ENCODE measurements at places on chromosomes 11 and 22.

GRCh38 chr11:19814421-19814820 lies 101.8 kb downstream of the NAV2 start:
- DNase-seq: no peak

DNA sequence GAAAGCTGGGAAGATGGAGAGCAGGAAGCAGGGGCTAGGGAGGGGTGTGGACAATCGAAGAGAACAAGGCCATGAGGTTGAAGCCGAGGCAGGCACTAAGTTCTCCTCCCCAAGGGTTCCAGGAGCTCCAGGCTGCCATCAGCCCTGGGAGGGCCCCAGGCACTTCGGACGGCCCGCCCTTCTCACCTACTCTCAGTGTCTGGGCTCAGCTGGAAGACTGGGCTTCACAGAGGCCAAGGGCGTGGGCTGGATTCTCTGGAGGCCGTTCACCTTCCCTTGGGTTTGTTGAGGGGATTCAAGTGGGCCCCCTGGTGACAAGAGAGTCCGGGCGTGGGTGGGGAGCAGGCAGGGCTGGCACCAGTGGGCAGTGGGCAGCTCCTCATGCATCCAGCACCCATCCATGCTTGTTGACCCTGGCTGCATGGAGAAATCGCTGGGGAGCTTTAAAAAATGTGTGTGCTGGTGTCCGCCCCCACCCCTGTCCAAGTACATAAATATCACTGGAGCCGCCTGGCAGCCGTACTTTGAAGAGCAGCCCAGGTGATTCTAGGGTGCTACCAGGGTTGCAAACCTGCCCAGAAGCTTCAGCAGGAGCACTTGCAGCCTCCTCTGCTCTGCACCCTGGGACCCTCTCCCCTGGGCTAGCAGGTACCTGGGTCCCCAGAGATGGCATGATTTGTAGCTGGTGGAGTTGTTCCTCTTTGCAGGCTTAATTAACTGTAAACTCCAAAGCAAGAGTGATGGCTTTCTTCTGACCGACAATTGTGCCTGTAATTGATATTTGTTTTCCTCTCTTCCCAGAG lies 74.3 kb downstream of the RTL6 start:
- DNase-seq: no peak

DNA sequence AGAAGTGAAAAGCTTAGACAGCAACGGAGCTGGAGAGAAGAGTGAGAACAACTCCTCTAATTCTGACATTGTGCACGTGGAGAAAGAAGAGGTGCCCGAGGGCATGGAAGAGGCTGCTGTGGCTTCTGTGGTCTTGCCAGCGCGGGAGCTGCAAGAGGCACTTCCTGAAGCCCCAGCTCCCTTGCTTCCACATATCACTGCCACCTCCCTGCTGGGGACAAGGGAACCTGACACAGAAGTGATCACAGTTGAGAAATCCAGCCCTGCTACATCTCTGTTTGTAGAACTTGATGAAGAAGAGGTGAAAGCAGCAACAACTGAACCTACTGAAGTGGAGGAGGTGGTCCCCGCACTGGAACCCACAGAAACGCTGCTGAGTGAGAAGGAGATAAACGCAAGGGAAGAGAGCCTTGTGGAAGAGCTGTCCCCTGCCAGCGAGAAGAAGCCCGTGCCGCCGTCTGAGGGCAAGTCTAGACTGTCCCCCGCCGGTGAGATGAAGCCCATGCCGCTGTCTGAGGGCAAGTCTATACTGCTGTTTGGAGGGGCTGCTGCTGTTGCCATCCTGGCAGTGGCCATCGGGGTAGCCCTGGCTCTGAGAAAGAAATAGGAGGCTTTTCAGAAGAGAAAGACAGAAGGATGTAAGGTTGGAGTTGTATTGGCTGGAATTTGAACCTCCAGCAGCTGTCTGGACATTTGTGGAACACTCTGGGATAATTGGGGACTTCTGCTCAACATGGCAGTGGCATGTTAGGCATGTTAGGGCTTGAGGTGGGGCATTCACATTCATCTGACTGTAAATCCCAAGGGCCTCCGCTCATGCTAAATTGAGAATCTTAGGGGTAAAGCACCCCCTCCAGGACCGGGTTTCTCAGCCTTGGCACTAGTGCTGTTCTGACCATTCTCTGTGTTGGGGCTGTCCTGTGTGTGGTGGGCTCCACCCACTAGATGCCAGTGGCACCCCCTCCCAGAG lies 47.1 kb downstream of the BID start:
- no peak for DNase-seq

DNA sequence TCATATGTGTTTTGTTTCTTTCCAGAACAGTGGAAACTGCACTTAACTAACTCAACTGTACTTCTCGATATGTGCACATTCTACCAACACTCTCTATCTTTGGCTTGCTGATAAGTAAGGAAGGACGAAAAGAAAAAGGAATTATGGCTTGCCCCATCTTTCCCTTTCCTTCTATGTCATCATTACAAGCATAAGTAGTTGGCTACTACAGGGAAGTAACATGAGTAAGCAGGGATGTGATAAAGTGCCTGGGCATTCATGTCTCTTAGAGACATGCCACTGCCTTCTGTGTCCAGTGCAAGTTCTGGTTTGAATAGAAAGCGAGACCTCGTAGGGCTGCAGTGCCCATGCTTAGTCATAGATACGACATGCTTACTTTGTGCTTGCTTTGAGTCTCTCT lies 342.5 kb downstream of the ETS1 start:
- peak; percentile 13 for DNase-seq

DNA sequence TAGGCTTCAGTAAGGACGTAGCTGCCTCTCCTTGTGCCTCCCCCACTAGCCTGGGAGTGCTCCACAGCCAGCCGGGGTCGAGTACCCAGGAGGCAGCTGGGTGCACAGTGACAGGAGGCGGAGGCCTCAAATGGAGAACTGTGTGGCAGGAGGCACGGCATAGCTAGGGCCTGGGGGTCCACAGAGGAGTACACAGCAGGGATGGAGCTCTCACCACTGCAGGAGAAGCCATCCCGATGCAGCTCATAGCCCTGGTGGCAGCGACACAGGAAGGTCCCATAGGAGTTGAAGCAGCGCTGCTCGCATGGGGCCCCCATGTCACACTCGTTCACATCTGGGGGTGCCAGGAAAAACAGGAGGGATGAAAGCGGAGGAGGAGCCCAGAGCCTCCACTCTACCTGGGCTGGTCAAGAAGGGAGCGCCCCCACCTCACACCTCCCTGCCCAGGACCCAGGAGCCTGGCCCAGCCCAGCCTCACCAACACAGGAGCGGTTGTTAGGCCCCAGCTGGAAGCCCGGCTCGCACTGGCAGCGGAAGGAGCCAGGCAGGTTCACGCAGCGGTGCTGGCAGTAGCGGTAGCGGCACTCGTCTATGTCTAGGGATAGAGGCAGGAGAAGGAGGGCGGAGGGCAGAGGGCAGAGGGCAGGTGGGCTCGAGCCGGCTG lies 2.8 kb downstream of the EFEMP2 start:
- no peak for DNase-seq

GRCh38 chr11:11186249-11186648 lies 166.8 kb downstream of the CSNK2A3 start:
- DNase-seq: no peak

DNA sequence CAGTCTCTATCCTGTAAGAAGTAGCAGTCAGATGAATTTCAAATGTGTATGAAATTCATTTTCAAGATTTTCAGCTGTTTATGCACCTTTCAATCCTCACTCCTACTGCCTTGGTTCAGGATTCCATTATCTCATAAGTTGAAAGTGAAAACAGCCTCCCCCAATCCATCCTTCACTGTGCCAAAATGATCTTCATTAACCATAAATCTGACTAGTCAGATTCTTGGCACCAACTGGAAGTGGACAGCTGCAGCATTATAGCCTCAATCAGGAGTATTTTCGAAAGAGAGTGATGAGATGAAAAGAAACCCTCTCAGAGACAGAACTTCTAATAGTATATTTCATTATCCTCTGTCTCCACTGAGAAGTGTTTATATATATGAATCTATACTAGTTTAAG lies 365.3 kb upstream of the PDGFD start:
- DNase-seq: no peak

DNA sequence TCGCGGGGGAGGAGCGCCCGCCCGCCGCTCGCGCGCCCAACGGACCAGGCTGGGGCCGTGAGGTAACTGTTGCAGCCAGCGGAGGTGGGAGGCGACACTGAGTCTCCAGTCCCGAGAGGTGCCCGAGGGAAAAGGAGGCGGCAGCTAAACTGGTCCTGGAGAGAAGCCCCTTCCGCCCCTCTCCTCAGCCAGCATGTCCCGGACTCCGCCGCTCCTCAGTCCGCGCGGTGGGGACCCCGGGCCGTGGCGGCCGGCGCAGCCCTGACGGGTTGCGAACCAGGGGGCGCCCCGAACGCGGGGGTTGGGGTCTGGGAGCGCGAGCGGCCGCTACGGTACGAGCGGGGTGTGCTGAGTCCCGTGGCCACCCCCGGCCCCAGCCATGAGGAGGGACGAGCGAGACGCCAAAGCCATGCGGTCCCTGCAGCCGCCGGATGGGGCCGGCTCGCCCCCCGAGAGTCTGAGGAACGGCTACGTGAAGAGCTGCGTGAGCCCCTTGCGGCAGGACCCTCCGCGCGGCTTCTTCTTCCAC lies at the start of gene PDE3B:
Gene PDE3B (plus strand): TSS at position 108 of the 529 bp plus-strand sequence. CDS start 272 bp downstream, at position 380.
- peak; percentile 38 for DNase-seq

GRCh38 chr11:10450462-10451425 lies 4.3 kb upstream of the AMPD3 start:
- peak; percentile 31 for DNase-seq

DNA sequence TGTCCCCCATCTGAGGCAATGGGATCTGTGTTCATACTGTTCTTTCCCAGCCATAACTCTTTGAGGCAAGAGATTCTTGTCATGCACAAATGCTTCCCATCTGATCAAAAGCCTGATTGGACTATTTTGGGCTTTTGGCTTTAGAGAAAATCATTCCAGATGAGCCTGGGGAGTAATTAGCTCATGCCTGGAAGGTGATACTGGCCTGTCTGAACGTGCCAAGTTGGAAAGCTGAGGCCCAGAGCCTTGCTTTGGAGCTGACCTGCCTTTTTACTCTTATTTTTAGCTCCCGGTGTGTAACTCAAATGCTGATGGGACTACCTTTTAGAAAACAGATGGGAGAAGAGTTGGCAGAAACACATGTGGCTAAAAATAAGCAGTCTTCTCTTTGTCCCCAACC lies 105.0 kb downstream of the DBX1 start:
- DNase-seq: no peak

GRCh38 chr22:32699686-32700085 lies 101.8 kb upstream of the TIMP3 start:
- no peak for DNase-seq

GRCh38 chr11:31240340-31240904 lies 129.1 kb downstream of the DCDC1 start:
- no peak for DNase-seq

DNA sequence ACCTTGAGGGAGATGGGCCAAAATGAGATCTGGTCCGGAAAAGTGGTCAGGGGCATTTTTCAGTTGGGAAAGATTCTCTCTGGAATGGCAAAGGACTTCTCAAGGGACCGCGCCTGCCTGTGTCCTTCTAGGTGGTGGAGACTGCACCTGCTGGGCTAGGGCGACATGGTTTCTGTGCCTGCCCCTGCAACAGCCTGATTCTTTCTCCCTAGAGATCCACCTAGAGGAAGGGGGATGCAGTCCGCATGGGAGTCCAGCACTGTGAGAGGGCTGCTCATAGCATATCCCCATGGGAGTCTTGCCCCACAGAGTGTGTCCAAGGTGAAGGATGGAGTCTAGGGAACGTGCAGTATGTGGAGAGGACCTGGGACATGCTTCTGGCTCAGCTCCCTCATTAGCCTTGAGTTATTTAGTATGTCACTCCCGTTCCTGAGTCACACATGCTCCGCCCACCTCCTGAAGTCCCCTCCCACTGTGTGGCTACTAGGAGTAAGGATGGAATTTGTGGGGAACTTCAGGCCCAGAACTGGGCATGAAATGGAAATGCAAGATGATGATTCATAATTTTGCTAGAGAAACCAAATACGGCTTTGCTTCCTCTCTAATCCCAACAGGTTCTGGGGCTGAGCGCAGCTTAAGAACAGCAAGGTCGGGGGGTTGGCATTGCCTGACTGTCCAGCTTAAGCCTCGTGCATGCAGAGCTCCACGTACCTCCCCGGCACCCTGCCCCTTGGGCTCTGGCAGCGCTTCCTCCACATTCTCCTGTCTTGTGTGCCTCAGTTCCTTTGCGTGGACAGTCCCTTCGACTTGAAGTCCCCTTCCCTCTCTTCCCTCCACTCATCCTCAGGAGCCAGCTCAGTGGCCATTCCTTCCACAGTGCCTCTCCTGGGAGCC lies 35.0 kb downstream of the GRIK4 start:
- DNase-seq: peak; percentile 95

- no peak for DNase-seq
Observed at GRCh38 chr11:44515048-44515447, 50.4 kb upstream of the CD82 start.

GRCh38 chr11:29914203-29914930 lies 102.5 kb downstream of the KCNA4 start:
- DNase-seq: peak; percentile 35

- peak; percentile 84 for DNase-seq
Observed at GRCh38 chr11:47886096-47886495, 37.9 kb upstream of the NUP160 start.

DNA sequence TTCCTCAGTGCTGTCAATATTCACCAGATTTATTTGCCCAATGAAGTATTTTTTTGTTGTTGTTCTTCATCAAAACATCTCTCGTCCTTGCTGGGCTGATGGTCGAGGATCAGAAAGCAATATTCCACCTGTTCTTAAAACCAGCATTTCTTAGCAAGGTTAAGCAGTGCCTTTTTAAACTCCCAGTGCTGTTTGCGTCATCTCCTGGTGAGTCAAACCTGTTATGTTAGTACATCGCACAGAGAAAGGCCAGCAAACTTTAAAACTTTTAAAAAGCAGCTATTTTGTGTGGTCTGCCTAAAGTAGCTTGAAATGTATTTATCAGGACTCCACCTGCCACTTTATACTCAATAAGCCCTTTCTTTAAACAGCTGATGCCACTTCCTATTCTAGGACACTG lies 802.0 kb downstream of the KCNA4 start:
- DNase-seq: no peak

- peak; percentile 97 for DNase-seq
Observed at GRCh38 chr22:31345331-31346254, 553 bp downstream of the PATZ1 start.

GRCh38 chr11:112797648-112798293 lies 163.4 kb upstream of the NCAM1 start:
- peak; percentile 28 for DNase-seq

DNA sequence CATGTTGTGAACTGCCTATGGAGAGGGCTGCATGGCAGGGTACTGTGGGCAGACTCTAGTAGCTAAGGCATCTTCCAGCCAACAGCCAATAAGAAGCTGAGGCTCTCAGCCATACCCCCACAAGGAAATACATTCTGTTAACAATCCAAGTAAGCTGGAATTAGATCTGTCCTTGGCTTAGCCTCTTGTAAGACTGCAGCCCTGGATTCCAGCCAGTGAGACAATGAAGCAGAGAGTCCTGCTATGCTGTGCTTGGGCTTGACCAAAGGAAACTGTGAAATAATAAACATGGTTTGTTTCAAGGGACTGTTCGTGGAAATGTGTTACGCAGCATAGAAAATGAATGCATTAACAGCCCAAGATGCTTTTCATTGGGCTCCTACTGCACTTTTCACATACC lies 1097.4 kb upstream of the CCDC90B start:
- DNase-seq: no peak

GRCh38 chr11:102447193-102447592 lies 5.4 kb downstream of the TMEM123 start:
- no peak for DNase-seq
